GM13977 (cell line): ENCODE measurements at places on chromosomes 16 and 17.

DNA sequence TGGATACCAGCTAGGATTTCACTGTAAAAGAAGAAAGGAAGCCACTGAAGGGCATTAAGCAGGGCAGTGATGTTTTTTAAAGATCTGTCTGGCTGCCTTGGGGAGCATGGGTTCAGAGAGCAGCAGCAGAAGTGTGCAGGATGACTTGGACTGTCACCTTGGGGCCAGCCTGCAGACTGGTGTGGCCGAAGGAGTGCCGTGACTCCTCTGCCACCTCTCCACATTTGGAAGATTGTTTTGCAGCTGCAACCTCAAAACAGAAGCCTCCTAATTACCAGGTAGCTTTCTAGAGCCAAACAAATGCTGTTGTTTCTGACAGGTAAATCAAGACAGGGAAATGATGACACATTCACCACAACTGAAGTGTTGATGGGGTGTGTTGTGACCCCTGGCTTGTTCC is 681.4 kb downstream of the WWOX start:
- no peak for DNase-seq

GRCh38 chr16:81415751-81416150 is 28.9 kb upstream of the CMIP start:
- no peak for DNase-seq

DNA sequence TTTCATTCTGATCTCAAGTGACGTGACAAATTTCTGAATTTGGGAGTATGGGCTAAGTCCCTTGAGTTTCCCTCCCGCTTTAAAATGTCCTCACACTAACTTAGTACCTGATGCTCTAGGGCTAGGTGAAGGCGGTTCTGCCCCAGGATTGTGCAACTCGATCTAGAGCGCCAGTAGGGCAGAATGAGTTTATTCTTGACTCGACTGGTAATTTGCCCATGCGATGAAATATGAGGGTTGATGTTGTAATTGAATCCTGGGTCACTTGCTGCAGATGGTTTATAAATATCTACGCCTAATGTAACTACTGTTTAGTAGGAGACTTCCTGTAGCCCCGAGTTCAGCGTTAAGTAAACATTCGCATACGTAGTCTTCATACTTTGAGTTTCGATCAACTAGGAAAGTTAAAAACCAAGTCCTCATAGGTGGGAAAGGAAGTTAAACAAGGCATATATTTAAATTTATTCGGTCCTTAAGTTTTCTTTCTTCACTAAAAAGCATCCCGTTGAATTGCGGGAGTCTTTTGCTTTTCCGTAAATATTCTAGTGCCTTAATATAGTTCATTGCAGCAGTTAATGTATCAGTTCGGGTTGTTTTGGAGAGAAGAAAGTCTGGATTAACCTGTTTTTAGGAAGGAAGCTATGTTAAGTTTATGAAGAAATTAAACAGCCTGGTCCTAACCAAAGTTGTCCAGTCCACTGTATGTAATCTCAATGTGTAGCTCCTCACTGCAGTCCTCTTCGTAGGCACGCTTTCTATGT is 1.6 kb downstream of the CTCF start:
- no peak for DNase-seq

GRCh38 chr17:40329839-40330794 is 21.1 kb downstream of the RARA start:
- DNase-seq, result no peak

DNA sequence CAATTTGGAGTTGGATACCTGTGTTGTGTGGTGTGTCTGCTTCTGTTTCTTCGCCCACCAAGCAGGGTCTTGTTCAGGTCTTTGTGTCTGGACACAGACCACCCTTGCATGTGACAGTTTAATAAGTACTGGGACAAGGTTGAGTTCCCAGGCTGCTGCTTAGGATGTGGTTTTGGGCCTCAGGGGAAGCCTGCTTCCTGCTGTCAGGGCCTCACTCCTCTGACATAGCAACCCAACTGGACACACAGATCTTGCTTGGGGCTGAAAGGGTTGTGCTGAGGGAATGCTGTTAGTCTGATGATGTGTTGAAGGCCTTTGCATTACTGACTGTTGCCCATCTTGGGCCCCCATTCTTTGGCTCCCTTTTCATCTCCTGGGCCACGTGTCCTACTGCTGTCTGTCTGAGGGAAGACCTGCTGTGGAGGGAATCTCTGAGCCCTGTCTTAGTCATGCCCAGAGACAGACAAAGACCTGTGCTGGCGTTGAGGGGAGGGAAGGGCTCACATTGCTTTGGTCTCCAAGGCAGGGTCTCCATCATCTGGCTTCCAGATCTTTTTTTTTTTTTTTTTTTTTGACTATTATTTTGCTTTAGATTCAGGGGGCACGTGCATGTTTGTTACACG is 4.7 kb upstream of the TGFB1I1 start:
- DNase-seq, result no peak

DNA sequence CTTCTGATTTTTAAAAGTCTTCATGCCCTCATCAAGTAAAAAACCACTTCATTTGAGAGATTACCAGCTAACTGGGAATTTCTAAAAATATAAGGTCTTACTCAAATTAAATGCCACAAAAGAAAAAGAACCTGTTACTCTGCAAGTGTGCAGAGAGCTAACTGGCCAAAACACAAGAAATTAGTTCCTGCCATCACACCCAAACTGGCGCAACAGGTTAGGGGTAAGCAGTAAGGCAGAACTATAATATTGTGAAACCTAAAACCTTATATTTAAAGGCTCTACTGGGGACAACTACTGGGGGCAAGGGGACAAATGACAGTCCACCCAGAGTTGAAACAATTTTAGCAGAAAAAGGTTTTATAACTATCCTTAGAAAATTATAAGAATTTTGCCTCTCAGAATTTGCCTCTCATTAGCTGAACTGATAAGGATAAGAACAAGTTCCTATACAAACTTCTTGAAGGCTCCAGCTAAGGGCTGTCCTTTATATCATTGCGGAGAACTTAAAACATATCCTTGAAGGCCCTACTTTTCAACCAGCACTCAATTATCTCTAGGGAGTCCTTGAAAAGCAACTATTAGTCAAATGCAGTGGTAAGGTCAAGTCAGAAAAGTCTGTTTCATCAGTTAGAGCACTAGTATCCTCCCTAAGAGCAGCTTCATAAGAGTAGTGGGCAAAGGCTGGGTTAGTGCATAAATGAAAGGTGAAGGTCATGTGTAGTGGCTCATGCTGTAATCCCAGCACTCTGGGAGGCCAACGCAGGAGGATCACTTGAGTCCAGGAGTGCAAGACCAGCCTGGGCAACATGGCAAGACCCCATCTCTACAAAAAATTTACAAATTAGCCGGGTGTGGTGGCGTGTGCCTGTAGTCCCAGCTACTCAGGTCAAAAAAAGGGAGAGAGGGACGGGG is 31.5 kb downstream of the SMURF2 start:
- DNase-seq, result no peak

- no peak for DNase-seq
Measured at GRCh38 chr17:30372755-30373154, 6.0 kb upstream of the CPD start.
